ENCODE measurements at places on chromosomes 11 and 22.

DNA sequence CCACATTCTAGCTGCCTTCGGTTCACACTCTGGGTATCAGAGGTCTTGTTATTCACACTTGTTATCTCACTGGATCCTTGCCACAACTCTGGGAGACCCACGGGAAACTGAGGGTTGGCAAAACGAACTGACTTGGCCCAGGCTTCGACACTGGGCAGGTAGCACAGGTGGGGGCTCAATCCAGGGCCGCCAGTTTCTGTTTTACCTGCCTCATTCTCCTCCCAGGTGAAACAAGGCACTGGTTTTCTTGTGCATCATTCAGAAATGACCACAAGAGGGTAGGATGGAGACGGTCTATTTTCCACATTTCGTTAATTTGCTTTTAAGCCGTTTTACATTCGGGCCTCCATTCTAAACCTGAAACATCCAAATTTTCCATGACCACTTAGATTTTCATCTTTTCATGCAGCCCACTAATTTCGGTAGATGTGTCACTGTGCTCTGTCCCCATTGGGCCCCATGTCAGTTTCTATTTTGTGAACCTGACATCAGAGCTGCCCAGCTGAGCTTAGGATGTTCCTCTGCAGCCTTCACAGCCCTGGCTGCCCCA lies 108.1 kb downstream of the KIAA1671 start:
- DNase-seq, result no peak

GRCh38 chr22:31538815-31539214 lies 42.5 kb downstream of the SFI1 start:
- no peak for DNase-seq

DNA sequence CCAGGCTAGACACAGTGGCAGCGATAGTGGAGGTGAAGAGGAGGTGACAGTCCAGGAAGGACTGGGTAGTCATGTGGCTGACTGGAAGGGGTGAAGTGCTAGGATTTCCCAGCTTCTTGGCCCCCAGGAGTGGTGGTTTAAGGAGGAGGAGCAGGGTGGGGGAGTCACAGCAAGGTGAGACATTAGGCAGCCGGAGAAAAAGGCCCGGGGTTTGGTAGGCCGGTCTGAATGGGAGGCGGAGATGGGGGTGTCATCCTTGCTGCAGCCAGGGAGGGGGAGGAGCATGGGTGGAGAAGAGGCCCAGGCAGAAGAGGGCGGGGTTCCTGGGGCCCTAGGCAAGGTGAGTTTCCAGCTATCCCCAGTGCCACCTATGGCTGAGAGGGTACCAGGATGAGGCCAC lies 6.1 kb downstream of the SIPA1 start:
- DNase-seq, result peak; percentile 28

GRCh38 chr11:76207642-76208401 lies 1.5 kb upstream of the WNT11 start:
- DNase-seq, result peak; percentile 94

DNA sequence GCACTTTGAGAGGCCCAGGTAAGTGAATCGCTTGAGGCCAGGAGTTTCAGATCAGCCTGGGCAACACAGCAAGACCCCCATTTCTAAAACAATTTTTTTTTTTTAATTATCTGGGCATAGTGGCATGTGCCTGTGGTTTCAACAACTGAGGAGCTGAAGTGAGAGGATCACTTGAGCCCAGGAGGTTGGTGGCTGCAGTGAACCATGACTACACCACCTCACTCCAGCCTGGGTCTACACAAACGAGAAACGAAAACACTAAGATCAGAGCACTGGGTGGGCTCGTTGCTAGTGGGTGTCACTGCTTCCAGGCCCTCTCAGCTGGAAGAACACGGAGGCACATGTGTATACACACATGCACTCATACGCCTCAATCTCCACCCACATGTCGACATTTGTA lies 4.1 kb upstream of the MOB2 start:
- no peak for DNase-seq

- DNase-seq, result no peak
Observed at GRCh38 chr22:49400941-49401598, 426.6 kb downstream of the BRD1 start.

GRCh38 chr11:9662273-9662672 lies 1.6 kb upstream of the SWAP70 start:
- no peak for DNase-seq

GRCh38 chr11:37500425-37500824 lies 902.4 kb upstream of the RAG2 start:
- no peak for DNase-seq

DNA sequence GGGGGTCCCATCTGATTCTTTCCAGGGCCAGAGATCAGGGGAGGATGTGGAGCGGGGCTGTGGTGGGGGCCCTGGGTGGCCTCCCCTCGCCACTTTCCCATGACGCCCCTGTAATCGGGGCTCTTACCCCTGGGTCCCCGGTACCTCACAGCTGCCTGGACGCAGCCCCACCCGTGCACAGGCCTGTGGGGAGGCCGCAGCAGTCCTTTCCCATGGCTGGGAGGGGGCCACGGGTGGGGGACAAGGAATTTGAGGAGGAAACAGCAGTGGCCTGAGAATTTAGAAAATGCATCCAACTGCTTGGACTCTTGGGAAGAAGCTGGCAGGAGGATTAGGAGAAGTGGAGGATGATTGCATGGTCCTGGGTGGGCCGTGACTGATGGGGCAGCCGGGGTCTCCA lies 18.0 kb downstream of the H19 start:
- DNase-seq, result no peak

- DNase-seq, result no peak
Observed at GRCh38 chr11:88301488-88302140, 35.9 kb downstream of the CTSC start.

DNA sequence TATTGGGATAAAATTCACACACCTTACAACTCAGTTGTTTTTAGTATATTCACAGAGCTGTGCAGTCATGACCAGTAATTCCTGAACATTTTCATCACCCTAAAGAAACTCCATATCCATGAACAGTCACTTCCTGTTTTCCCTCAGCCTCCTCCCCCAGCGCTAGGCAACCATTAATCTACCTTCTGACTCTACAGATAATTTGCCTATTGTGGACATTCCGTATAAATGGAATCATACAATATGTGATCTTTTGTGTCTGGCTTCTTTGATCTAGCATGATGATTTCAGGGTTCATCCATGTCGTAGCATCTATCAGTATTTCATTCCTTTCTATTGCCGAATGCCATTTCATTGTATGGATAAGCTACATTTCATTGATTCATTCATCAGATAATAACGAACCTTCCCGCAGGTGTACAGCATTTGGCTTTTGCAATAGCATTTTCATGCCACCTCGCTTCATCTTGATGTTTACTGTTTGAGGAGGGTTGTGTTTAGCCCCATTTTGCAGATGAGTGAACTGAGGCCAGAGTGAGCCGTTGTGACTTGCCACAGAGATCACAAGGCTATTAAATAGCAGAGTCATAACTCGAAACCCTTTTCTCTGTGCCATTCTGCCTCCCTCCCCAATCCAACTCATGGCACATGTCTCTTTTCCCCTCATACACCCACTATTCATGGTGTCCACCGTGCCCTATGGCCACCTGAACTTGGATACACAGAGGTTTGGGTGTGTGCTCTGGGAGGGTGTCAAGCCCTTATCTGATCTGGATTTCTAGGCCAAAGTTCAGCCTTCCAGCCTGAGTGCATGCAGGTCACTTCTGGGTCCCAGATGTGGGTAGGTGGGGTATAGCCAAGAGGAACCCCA lies 11.1 kb upstream of the MYH9 start:
- DNase-seq, result no peak

DNA sequence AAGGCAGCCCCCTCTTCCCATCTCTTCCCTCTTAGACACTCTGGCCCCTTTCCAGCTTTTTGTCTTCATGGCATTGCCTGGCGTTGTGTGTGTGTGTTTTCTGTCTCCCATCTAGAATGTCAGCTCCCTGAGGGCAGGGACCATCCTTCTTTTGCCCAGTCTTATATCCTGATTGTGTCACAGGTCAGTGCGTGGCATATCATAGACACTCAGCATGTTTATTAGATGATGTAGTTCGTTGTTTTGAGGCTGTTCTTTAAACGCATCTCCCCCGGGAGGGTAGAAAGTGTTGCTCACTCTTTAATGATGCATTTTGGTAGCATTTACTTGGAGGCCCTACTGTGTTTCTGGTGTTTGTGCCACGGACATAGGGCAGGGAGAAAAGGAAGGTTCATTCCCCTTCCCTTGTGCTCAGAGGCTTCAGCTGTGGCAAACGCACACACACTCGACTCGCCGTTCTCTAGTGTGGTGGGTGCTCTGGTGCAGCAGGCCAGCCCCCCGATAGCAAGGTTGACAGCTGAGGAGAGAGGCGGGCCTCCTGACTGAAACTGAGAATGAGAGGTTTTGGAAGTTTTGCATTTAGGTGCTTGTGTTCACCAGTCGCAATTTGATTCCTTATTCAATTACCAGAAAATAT lies 60.2 kb downstream of the TNRC6B start:
- DNase-seq, result no peak

GRCh38 chr22:30413745-30414524 lies 11.6 kb upstream of the MTFP1 start:
- no peak for DNase-seq

DNA sequence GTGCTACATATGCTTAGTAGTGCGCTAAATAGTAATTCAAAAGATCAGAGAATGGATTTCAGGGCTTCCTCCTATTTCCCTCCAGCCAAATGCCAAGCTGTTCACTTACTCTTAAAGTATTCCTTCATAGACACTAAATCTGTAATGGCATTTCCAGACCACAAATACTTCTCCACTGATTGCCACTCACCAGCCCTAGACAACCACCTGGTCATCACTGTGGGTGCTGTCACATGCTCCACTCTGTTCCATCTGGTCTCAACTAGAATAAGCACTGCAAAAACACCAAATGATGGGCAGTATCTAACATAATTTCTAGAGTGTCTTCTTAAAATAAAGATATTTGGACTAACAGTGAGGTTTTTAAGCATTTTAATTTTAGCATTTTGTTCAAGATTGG lies 341.3 kb downstream of the AASDHPPT start:
- DNase-seq, result no peak

- DNase-seq, result peak; percentile 90
Observed at GRCh38 chr22:28183078-28183860, 264.2 kb upstream of the PITPNB start.

DNA sequence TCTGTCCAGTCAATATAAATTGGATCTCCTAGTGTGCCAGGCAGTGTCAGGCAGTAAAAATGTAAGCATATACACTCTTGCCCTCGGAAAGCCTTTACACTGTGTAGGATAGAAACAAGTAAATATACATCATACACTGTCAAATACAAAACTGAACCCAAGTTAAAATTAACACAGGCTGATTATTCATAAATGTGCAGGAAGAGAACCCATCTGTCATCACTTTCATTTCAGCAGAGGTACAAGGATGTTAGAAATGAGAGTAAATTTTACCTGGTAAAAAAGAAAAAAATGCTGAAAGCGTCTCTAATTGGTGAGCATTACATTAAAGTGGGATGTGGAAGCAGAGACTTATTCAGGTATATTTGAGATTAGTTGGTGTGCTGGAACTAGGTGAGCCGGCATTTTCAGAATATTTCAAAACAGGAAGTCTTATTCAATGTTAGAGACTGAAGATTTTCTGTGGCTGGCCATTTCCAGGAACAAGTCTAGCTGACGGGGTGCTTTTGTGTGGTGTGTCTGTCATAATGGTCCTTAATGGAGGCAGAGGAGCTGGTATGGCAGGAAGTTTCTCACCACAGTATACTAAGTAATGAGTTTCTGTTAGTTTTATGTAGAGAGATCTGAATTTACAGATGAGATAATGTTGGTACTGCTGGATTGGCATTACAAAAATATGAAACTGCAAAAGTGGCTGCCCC lies 192.6 kb downstream of the CASP12 start:
- peak; percentile 5 for DNase-seq

GRCh38 chr11:118916842-118917388 lies 8.8 kb downstream of the BCL9L start:
- DNase-seq, result peak; percentile 98

DNA sequence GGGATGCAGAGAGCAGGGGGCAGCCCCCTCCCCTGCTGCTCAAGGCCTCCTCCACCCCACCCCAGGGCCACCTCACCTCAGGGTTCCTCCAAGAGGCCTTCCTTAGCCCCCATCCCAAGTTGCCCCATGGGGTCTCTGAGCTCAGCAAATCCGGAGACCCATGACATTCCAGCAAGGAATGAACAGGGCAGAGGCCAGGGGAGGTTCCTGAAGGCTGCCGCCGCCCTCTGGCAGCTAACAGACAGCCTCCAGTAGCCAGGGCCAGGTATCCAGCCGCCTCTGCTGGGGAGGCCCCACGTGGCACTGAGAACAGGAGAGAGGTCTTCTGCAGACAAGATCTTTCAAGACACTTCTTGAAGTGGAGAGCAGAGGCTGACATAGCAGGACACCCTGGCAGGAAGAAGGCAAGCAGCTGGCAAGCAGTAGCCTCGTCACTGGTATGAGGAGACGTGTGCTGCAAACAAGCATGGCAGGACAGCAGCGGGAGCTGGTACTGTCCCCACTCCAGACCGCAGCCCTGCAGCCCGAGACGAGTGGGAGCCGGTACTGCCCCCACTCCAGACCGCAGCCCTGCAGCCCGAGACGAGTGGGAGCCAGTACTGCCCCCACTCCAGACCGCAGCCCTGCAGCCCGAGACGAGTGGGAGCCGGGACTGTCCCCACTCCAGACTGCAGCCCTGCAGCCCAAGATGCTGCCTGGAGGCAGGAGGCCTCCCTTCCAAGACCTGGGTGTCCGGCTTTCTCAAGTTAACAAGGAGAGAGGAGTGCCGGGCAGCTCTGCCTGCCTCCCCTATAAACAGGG lies 190.6 kb downstream of the IGLL1 start:
- DNase-seq, result no peak

- peak; percentile 93 for DNase-seq
Observed at GRCh38 chr22:36775964-36776669, at the start of gene IFT27. Gene IFT27 (minus strand): TSS chr22:36776119. CDS start chr22:36775707, 412 bp downstream.

DNA sequence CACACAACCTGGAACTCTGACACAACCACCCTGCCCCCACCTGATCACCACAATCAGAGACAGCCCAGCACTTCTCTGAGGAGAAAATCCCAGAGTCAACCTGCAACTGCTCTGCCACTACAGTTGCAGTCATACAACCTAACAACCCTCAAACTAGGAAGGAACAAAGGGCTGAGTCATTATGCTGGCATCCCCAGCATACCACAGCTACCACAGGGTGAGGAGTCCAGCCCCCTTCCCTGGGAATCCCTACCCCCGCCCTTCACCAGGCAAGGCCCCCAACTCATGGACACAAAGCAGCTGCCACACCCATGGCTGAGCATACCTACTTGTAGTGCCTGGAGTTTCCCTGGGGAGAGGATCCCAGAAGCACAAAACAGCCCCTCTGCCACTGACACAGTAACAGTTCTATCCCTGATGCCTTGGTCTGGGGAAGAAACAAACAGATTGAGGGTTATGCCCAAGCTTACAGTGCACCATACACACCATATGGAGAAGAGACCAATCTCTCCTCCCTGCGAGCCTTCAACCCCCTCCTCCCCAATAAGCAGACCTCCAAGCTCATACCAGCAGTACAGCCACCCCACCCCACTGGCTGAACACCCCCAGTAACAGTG lies 68.5 kb upstream of the C11orf58 start:
- no peak for DNase-seq

GRCh38 chr11:125431009-125431408 lies 65.1 kb downstream of the FEZ1 start:
- DNase-seq, result no peak

- peak; percentile 100 for DNase-seq
Observed at GRCh38 chr22:23144932-23145877, at the start of gene RAB36. Gene RAB36 (plus strand): TSS chr22:23145477. CDS start chr22:23146617, 1,140 bp downstream.

Measured in NCI-H69 (cell line).